ENCODE measurements at places on chromosomes 13 and 19.
A peak's percentile ranks its signal among the peaks of the same experiment; 100 is the strongest.

- no peak for DNase-seq
Measured at GRCh38 chr19:12967907-12968306, 1.5 kb upstream of the DAND5 start.

GRCh38 chr13:40292108-40292507 lies 374.3 kb downstream of the FOXO1 start:
- no peak for DNase-seq

- DNase-seq: no peak
Measured at GRCh38 chr13:74442751-74443150, 308.5 kb upstream of the KLF12 start.

- peak; percentile 63 for DNase-seq
Measured at GRCh38 chr19:42191855-42192254, 25.6 kb downstream of the DEDD2 start.

DNA sequence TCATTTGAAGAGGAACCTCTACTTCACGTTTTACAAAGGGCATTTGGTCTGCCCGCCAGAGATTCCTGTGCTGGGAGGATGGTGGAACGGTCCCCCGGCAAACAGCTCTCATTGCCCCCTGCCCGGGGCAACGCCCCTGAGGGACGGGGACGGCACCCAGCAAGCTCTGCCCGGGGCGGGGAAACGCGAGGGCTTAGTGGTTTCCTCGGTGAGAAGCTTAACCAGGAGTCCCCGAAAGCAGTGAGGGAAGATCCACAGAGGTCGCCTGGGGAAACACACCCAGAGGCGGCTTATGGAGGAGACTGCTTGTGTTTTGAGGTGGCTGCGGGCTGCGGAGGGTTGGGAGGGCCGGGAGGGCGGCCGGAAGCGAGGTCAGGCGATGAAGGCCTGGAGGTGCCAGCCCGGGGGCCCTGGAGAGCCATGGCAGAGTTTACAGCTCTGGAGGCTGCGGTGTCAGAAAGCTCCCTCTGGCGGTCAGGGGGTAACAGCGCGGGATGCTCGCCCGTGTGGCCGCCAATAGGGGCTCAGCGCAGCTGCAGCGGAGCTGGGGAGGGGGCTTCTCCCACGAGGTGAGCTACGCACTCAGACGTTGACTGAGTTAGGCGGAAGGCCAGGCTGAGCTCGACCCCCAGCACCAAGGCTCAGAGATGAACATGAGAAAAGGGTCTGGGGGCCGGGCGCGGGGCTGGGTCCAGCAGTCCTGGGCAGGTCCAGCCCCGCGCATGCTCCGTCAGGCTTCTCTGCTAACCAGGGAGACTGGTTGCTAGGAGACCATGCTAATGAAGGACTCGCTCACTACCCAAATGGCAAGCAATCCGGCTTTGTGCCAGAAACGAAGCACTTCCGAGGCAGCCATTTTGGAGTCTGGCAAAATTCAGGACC lies 652 bp upstream of the TPGS1 start:
- DNase-seq: peak; percentile 100

- no peak for DNase-seq
Measured at GRCh38 chr19:52959613-52960295, 2.9 kb downstream of the ZNF816 start.

- DNase-seq: no peak
Measured at GRCh38 chr13:54845351-54845965, 1816.8 kb downstream of the OLFM4 start.

DNA sequence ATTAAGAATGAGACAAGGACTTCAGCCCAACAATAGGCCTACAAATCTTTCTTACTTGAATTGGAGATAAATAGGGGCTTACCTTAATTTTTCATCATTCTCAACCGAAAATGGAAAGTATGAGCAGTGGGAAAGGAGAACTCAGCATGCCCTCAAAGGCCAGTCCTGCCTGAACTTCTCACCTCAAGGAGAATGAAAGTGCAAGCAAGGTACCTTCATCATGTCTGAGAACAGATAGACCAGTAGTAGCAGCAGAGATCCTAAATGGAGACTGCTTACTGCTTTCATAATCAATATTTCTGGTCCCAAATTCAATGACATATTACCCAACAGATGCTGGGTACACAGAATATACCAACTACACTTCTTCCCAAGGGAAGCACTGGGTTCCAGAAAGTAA lies 194.0 kb upstream of the SLITRK1 start:
- DNase-seq: peak; percentile 43

GRCh38 chr13:60689571-60689970 lies 292.6 kb downstream of the TDRD3 start:
- DNase-seq: no peak

DNA sequence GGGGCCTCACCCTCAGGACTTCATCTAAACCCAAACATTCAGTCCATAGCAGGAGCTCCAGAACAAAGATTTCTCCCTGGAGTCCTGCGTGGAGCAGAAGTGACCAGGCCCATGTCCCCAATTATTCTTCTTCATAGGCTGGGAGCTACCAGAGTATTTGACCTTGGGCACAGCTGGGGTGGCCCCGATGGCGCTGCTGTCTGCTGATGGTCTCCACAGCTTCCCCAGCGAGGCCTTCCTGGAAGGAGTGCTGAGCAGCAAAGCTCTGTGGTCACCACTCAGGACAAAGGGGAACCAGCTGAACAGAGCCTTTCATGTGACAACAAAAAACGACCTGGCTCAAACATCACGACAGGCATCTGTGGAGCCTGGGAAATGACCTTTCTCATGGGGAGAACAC lies 62.7 kb upstream of the ARGLU1 start:
- no peak for DNase-seq

GRCh38 chr13:23212671-23213070 lies 31.9 kb downstream of the SGCG start:
- DNase-seq: no peak

- no peak for DNase-seq
Measured at GRCh38 chr13:99376924-99377323, 69.7 kb upstream of the GPR183 start.

DNA sequence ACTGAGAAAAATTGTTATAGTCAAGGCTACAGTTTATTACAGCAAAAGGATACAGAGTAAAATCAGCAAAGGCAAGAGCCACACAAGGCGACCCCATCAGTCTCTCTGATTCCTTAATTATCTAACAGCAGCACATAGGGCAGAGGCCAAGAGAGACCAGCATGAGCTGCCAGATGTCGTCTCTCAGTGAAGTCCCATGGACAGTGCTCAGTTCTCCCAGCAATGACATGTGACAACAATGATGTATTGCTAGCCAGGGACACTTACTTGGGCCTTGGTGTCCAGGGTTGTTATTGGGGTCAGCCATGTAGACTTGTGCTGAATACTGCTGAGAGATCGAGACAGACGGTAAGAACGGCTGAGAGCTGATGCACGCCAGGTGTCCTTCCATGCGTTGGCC lies 22.3 kb downstream of the ZSWIM9 start:
- DNase-seq: no peak

DNA sequence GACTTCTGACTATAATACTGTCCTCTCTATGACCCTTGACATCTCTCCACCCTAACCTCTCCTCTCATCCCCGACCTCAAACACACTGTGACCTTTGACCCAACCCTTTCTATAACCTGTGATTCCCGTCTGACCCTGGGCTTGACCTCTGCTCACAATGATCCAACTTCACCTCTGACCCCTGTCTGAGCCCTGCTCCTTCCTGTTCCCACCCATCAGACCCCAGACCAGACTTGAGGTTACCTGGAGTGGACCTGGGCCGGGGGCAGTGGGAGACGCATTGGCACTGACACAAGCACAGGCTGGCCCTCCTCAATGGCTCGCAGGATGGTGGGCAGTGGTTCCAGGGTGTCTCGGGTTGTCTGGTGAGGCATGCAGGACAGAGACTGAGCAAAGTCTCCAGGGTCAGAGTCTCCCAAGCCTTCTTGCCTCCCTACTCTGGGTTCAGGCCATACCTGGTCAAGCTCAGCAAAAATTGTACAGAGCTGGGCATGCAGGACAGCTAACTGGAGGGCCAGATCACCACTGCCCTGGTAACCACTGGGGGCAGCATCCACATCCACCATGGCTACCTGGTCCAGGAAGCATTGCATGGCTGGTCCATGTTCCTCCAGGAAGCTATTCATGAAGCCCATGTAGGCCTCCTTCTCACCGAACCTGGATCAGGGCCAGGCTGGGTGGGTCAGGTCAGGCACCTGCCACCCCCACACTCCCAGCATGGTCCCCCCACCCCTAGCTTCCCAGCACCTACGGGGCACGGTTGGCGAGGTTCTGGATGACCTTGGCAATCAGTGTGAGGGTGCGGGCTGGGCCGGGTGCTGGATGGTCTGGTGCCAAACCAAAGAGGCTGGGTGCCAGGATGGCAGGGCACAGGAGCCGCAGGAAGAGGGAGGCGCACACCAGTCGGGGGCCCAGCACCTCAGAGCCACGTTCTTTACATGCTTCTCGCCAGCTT lies 4.4 kb upstream of the WIZ start:
- no peak for DNase-seq

DNA sequence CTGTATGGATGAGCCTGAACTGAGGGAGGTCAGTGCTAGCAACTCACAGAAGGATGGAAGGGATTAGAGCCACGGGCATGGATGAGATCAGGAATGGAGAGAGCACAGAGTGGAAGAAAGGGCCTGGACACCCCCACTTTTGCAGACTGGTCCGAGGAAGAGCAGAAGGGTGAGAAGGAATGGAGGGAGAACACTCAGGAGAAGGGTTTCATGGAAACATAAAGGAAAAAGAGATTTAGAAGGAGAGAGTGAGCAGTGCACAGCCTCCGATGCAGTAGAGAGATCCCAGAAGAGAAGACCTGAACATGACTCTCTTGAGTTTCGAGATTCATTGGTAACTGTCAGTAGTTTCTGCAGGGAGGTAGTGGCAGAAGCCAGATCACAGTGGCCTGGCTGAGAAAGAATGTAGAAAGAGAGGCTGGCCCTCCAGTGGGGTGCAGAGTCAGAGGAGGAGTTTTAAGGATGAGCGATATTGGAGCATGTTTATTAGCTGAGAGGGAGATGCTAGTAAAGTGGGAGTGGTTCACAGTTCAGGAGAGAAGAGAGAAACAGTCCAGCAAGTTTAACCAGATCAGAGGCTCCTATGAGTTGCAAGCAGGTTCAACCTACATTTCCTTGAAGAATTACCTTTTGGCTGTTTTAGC lies 108.9 kb downstream of the ZAR1L start:
- no peak for DNase-seq

DNA sequence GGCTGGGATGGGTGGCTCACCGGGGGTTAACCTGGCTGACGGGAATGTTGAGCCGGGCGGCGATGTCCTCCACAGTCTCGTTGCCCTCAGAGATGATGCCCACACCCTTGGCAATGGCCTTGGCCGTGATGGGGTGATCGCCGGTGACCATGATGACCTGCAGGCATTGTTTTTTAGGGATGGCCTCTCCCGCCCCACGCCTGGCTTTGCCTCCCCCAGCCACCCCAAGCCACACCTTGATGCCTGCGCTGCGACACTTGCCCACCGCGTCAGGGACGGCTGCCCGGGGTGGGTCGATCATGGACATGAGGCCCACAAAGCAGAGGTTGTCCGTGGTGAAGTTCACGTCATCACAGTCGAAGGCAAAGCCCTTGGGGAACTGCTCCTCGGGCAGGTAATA lies 16.1 kb downstream of the ATP1A3 start:
- no peak for DNase-seq

DNA sequence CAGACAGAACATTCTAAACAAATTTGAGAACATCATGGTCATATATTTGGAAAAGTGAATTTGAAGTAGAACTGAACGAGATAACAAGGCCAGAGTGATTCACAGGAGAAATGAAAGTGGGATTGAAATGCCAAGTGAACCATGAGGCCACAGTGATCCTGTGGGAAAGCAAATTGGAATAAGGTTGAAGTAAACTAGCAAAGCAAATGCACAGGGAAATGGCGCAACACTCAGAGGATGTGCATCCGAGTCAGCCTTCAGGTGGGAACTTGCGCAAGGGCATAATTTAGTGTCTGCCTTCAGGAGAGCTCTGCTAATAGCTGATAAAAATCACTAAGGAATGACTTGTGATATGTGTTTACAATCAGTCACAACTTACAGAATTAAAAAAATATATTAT lies 696.6 kb downstream of the LIG4 start:
- no peak for DNase-seq

DNA sequence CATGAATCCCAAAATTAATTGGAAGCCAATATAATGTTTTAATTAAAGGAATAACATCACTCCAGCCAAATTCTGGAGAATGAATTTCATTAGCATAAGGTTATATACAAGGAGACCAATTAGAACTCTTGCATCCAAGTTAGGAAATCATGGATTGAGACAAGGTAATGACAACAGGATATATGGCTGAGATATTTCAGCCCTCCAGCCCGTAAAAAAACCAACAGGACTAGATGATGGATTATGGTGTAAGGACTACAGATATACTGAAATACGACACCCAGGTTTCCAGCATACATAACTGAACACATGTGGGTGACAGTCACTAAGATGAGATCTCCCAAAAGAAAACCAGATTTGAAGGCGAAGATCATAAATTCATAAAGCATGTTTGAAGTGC lies 56.5 kb downstream of the TSC22D1 start:
- no peak for DNase-seq

GRCh38 chr19:55578761-55579747 lies 1.6 kb downstream of the ZNF579 start:
- no peak for DNase-seq

GRCh38 chr13:95138876-95139585 lies 162.2 kb downstream of the ABCC4 start:
- no peak for DNase-seq

DNA sequence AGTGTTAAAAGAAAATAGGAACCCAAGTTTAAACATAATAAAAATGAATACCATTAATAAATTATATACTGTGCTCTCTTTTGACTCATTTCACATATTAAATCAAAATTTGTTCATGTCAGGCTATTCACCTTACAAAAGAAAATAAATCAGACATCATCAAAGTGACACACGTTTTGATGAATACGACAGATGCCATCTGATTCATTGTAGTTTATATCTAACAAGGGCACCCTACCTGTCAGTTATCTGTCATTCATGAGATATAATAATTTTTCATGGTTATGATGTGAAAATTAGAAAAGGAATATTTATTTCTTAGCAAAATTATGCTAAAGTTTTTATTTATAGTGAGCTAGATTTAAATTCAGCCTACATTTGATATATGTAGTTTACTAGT lies 188.1 kb upstream of the PCDH17 start:
- no peak for DNase-seq

DNA sequence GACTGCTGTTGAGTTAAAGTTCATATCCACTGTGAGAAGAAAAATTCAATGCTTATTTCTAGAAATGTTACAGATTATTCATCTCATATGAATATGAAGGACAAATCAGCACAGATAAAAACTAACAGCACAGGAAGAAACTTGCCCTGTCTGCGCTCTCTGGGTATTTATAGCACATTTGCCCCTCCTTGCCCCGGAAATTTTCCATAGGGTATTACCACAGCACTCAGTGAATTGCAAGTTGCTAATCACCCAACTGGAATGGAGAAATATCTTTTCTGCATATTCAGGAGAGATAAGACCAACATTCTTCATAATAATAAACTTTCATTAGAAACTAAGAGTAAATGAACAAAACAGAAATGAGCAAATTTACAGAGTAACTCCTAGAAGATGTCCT lies 318.0 kb upstream of the KLF12 start:
- no peak for DNase-seq

DNA sequence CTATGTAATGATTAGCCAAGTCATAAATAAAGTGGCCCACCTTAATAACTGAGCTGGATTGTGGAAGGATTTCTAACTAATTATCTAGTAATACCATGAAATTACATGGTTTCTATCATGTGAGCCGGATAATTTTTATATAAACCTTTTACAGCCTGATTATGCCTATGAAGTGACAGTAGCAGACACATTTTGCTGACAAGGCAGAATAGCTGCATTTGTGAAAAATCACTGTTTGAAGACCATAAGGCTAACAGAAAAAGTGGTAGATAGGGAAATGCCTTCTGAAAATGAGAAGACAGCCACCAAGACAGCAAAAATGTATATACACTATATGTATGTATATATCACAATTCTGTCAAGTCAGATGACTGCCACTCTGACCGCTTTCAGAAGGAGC lies 27.1 kb downstream of the SLITRK5 start:
- DNase-seq: no peak

Measured in NCI-H1417 (cell line).